Osteoblast (primary cell): ENCODE measurements at places on chromosomes 3 and 15.
A peak's percentile ranks its signal among the peaks of the same experiment; 100 is the strongest.

- no peak overlapping the region for H3K4me3 ChIP-seq
- no peaks in the 10 kb centered on the region for H3K27me3 ChIP-seq
- peaks cover 11% of the 10 kb centered on the region for H3K4me1 ChIP-seq
- no peak for DNase-seq
These were observed 33.9 kb downstream of the PLD1 start for GRCh38 chr3:171776411-171776810.

DNA sequence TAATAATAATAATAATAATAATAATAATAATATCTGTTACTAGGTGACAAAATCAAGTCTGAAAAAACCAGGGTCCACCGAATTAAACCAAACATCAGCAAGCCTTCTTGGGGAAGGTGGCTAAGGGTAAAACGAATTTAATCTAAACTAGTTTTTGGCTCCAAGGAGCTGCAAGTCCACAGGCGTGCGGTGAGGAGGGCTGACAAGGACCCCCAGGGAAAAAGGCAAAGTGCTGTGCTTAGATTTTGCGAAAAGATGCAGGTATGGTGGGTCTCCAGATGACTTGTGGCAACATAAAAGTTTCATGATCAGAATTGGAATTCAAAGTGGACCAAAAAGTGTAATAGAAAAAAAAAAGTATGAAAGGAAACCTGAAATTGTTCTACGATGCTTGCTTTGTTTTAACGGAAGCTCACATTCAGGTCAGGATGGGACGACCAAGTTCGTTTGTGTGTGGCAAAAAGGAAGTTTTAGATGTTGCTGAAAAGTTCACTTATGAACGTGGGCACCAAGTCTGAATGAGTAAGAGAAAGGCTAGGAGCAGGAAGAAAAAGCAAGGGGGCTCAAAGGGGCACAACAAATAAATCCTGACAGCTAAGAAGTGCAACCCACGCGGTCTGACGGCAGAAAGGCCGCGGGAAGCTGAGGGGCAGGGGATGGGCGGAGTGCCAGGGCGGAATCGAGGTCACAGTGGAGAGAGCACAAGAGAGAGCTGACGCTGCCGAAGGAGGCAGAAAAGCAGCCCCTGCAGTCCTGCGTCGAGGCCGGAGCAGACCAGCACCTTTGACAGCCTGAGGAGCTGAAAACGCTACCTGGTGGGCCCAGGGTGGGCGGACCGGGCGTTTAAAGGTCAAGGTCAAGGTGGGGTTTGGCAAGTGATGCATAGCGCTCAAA, 1.1 kb downstream of the WDR82 start:
- H3K36me3 ChIP-seq, result no peaks in the 10 kb centered on the region
- peak overlapping the region; percentile 92 for H3K27ac ChIP-seq
- H3K4me1 ChIP-seq, result peaks cover 37% of the 10 kb centered on the region
- H3K4me3 ChIP-seq, result peak overlapping the region; percentile 93
- peak; percentile 89 for DNase-seq
- no peaks in the 10 kb centered on the region for H3K27me3 ChIP-seq

DNA sequence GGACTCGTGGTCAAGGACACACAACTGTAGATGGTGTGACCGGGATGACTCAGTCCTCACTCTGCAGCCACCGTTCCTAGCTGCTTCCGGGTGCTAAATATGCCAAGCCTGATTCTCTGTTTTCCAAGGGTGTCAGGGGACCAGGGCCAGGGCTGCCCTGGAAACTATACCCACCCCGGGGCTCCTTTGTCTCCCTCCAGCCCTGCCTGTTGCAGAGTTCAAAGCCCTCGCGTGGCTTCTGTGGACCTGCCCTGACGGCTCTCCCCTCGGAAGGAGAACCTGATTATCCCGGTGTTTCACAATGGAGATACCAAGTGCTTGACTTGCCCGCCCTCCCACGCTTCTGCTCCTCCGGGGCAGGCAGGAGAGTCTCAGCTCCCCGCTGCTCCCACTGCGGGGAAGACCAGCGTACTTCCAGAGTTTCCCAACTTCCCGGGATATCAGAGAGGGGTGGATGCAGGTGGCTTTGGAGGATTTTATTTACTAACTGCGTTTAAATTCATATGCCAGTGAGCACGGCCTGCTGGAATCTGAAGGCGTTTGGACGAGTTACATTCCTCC, 125.0 kb downstream of the ASB7 start:
- no peak overlapping the region for H3K4me3 ChIP-seq
- H3K27me3 ChIP-seq, result no peaks in the 10 kb centered on the region
- DNase-seq, result peak; percentile 51
- no peaks in the 10 kb centered on the region for H3K36me3 ChIP-seq
- H3K27ac ChIP-seq, result peak overlapping the region; percentile 96
- H3K4me1 ChIP-seq, result peaks cover 53% of the 10 kb centered on the region

GRCh38 chr15:101618851-101619614, 33.1 kb downstream of the TM2D3 start:
- H3K27ac ChIP-seq, result no peak overlapping the region
- no peaks in the 10 kb centered on the region for H3K27me3 ChIP-seq
- no peaks in the 10 kb centered on the region for H3K36me3 ChIP-seq
- peaks cover 10% of the 10 kb centered on the region for H3K4me1 ChIP-seq
- no peak overlapping the region for H3K4me3 ChIP-seq

DNA sequence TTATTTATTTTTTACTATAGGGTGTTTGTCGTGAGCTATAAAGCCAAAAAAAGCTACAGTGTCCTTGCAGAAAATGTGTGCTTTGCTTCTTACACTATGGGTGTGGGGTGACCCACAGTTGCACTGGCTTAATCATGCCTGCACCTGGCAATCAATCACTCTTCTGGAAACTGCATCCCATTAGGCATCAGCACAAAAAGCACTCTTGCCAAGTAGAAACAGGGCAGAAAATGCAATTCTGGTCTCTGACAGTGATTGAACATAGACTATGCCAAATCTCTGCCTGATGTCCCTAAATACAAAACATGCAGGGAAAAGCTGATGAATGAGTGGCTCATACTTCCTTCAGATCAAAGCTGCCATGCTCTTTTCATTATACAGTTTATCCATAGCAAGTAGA, 30.4 kb upstream of the PLAAT1 start:
- no peak overlapping the region for H3K4me3 ChIP-seq
- H3K4me1 ChIP-seq, result no peaks in the 10 kb centered on the region
- H3K36me3 ChIP-seq, result no peaks in the 10 kb centered on the region
- no peaks in the 10 kb centered on the region for H3K27me3 ChIP-seq
- no peak overlapping the region for H3K27ac ChIP-seq

DNA sequence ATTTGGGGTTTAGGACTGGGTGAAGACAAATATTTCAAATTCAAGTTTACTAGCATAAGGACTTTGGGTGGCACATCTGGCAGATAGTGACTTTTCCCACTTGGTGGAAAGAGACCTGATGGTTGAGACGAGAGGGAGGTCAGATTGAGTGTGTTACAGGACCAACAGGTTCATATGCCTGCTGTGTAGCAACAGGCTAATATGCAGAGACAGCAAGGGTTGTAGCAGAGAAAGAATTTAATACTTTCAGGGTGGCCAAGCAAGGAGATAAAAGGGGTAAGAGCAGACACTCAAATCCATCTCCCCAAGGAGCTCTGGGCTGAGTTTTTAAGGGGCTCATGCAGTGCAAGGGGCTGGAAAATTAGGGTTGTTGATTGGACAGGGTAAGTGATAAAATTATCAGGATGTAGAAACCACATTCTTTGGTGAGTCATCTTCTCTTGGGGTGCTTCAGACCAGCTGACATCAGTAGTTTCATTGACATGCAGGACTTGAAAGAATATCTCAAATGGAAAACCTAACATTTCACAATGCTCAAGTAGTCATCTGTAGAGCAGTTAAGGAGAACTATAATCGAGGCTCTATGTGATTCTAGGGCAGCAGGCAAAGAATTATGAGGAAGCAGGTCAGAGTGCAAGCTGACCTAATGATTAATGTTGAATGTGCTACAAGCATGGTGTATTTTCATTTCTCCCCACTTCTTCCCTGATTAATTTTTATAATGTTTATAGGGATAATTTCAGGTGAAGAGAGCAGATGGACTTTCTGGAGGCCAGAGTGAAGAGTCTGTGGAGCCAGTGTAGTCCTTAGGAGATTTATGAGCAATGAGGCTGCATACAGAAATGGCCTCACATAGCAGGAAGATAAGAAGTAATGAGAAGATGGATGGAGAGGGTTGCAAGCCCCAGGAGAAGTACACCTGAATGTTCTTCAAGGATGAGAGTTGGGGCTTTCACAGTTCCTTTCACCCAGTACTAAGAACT, 13.7 kb downstream of the FOXB1 start:
- H3K4me3 ChIP-seq, result no peak overlapping the region
- no peaks in the 10 kb centered on the region for H3K4me1 ChIP-seq
- no peaks in the 10 kb centered on the region for H3K36me3 ChIP-seq
- no peak for DNase-seq
- no peak overlapping the region for H3K27ac ChIP-seq
- peaks cover 10% of the 10 kb centered on the region for H3K27me3 ChIP-seq

DNA sequence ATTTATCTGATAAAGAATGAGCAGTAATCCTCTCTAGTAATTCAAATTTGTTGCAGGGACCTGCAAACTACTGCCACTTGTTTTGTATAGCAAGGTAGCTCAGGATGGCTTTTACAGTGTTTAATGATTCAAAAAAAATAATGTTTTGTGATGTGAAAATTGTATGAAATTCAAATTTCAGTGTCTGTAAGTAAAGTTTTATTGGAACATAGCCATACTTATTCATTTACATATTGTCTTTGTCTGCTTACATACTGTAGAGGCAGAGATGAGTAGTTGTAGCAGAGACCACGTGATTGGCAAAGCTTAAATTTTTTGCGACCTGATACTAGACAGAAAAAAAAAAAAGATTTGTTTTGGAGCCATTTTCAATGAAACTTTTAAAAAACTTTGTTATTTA, 6.5 kb upstream of the UTS2B start:
- H3K4me3 ChIP-seq, result no peak overlapping the region
- peak overlapping the region; percentile 20 for H3K27ac ChIP-seq
- H3K27me3 ChIP-seq, result no peaks in the 10 kb centered on the region
- no peaks in the 10 kb centered on the region for H3K36me3 ChIP-seq
- peaks cover 36% of the 10 kb centered on the region for H3K4me1 ChIP-seq

GRCh38 chr3:71360764-71361163, 222.8 kb downstream of the FOXP1 start:
- H3K36me3 ChIP-seq, result peaks cover 7% of the 10 kb centered on the region
- no peak overlapping the region for H3K4me3 ChIP-seq
- DNase-seq, result no peak
- H3K4me1 ChIP-seq, result no peaks in the 10 kb centered on the region
- H3K27me3 ChIP-seq, result no peaks in the 10 kb centered on the region

DNA sequence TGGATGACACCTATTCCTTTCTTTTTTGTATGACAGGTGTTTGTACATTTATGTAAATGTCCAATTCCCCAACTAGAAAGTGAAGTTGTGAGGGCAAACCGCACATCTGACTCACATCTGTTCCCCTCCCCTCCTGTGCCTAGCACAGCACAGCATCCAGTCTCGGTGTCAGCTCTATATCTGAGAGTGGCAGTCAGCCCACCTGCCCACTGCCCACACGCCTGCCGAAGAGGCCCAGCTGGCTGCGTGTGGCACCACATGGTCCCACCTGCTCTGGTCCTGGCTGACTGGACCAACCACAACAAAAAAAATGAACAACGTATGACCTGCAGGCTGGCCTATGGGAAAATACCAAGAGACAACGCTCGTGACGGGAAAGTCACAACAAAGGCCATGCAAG, 62.8 kb downstream of the XXYLT1 start:
- DNase-seq, result peak; percentile 31
- no peaks in the 10 kb centered on the region for H3K27me3 ChIP-seq
- peaks cover 50% of the 10 kb centered on the region for H3K4me1 ChIP-seq
- no peaks in the 10 kb centered on the region for H3K36me3 ChIP-seq

GRCh38 chr15:88048755-88049154, 207.8 kb downstream of the NTRK3 start:
- H3K4me1 ChIP-seq, result no peaks in the 10 kb centered on the region
- H3K27me3 ChIP-seq, result no peaks in the 10 kb centered on the region
- H3K27ac ChIP-seq, result no peak overlapping the region
- no peak overlapping the region for H3K4me3 ChIP-seq
- DNase-seq, result no peak
- H3K36me3 ChIP-seq, result no peaks in the 10 kb centered on the region
